ENCODE measurements at places on chromosomes 3 and 15. TPM values are rescaled to one million over a fixed set of nuclear protein-coding genes. Genes with fewer than 3 reads are reported as not detected.

- DNase-seq, result peak; percentile 89
Measured at GRCh38 chr15:40506964-40507571, 36.3 kb downstream of the CHST14 start.

GRCh38 chr3:120394347-120394746, 45.2 kb upstream of the LRRC58 start:
- no peak for DNase-seq

PLA2G4B gene
- 17.9 TPM for total RNA-seq

CA12 gene
- not detected for total RNA-seq

GPR160 gene
- not detected for total RNA-seq

Measured in glutamatergic neuron (in vitro differentiated cells).